ENCODE measurements at places on chromosomes 3 and 15.

- DNase-seq: no peak
Measured at GRCh38 chr3:35968043-35968622, 328.8 kb downstream of the ARPP21 start.

DNA sequence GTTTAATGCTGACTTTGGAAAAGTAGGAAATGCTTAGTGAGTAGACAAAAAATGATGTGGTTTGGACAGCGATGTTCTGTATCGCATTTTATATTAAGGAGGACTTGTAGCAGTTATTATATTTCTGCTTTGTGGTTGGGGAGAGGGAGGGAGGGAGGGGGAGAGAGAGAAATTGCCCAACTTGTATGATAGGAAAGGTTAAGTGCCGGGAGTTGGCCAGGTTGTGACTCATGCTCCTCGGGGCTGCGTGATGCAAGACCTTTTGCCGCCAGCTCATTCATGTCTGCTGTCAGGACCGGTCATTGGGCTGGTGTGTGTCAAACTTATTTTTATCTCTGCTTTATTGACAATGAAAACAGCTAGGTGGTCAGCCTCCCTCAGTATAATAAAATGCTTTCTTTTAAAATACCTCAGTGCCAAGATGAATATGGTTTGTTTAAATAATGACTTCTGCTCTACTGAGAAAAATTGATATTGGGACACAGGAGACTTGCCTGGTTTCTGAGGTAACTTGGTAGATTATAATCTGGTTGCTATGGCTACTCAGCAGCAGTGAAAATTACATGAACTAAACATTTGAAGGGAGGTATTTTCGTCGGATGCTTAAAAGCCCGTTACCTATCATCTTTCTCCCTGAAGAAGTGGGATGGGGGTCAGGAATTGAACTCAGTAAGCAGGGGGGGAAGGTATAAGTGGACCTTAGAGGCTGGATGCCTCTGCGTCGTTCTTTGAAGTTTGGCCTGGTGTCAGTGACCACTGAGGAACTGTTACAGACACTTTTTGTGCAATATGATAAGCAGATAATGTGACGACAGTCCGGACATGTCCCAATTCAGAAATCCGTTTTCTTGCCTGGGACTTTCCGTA is 90.7 kb downstream of the FNDC3B start:
- DNase-seq: peak; percentile 67

- DNase-seq: no peak
Measured at GRCh38 chr3:143565951-143566350, 282.3 kb downstream of the SLC9A9 start.

DNA sequence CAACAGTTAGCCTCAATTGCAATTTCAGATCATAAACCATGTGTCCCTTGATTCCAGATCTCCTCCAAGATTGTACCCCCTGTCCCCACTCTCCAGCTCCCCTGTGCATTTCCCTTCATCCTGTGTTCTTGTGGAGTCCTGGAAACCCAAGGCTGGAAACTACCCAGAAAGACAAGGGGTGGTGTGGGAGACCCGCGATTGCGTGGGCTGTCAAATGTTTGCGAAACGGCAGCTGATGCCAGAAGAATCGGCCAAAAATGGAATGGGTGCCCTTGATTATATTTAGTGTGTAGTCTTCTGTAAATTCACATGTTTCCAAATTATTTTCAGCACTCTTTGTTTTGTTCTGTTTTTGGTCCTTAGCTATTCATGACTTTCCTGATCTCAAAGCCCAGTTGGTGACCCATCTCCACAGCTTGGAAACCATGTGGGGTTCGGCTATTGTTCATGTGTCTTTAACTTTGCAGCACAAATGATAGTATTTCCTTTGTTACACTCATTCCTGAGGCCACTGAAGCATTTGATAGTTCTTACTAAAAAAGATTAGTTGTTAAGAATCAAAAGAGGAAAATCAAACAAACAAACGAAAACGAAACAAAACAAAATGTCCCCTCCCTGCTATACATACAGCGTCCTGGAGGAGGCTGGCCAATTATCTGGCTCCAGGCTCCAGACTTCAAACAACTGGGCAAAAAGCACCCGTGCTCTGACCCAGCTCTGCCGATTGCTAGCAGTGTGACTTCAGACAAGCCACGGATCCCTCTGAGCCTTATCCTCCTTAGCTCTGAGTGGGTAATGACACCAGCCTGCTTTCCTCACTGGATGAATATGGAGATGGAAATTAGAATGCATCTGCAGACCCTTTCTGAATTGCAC is 120.9 kb downstream of the CACNA2D3 start:
- peak; percentile 12 for DNase-seq

DNA sequence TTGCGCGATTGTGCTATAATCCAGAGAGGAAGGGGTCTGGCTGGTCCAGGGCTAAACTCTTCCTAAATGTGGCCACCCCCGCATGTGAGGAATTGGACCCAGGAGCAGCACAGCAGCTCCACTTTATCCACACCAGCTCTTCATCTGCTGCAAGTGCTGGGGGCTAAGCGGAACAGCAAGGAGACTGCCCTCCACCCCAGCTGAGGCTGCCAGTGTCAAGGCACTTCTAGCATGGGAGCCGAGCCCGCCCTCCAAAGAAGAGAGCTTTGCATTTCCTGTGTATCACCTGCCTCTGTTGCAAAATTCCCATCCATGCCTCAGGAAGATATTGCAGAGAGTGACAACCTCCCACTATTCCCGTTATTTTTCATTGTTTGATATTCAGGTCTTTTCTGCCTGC is 333.6 kb downstream of the ARRDC4 start:
- DNase-seq: no peak

DNA sequence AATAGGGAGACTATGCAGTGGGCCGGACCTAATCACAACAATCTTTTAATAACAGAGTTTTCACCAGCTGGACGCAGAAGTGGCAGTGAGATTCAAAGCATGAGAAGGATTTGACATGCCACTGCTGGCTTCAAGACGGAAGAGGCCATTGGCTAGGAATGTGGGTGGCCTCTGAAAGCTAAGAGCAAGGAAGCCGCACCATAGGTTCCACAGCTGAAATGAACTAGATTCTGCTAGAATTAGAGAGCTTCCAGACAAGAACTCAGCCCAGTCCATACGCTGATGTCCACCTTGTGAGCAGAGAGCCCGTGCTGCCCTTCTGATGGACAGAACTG is 6.9 kb upstream of the NCBP2 start:
- no peak for DNase-seq

DNA sequence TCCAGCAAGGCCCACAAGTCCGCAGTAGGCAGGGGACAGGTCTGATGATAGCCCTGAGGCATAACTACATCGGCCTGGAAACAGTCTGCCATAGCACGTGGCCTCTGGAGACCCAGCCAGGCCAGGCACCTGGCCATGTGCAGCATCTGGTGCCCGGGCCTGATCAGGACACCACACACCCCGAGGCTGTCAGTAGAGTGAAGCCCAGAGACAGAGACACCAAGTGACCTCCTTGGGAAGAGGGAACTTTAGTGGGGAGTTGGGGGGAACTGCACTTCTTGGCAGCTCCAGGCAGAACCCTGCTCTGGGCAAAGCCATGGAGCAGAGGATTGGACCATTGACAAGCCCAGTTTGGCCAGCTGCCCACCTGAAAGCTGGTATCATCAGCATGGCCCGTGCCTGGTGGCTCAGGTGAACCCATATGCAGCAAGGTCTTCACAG is 1.2 kb downstream of the SHISA5 start:
- DNase-seq: no peak

- no peak for DNase-seq
Measured at GRCh38 chr3:877001-877400, 215.8 kb upstream of the CNTN6 start.

- no peak for DNase-seq
Measured at GRCh38 chr15:56337084-56337725, 28.0 kb upstream of the TEX9 start.

DNA sequence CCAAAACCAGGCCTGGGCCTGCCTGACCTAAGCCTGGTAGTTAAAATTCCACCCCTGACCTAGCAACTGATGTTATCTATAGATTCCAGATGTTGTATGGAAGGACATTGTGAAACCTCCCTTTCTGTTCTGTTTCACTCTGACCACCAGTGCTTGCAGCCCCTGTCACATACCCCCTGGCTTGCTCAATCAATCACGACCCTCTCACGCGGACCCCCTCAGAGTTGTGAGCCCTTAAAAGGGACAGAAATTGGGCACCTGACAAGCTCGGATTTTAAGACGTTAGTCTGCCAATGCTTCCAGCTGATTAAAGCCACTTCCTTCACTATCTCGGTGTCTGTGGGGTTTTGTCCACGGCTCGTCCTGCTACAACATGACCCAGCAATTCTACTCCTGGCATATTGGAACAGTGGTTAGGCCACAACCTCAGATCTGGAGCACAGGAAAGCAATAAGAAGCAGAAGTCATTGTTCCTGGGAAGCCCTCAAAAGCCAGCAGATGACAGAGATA is 36.7 kb upstream of the LHFPL4 start:
- no peak for DNase-seq

- DNase-seq: no peak
Measured at GRCh38 chr3:42516443-42516842, 14.0 kb downstream of the VIPR1 start.

DNA sequence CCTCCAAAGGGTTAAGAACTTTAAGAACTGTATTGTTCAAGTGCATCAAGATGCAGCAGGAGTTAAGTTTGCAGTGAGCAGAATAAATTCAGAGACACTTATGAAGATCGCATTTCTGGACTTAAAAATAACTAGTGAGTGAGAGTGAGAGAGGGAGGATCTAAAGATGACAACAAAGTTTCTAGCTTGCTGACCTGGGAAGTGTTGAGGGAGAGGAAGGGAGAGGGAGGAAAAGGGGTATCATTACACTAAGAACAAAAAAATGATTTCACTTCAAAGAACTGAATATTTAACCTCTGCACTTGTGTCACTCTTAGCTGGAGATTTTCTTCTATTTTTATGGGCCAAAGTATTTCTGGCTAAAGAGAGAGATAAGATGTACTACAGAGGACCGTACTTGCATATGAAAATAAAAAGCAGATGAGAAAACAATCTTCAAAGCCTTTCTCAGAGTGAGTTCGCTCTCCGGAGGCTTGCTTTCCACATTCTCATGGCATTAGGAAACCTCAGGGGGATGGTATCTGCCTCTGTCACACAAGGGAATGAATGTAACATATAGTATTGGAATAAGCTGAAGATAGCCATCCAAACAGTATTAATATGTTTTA is 91.4 kb upstream of the TJP1 start:
- no peak for DNase-seq

GRCh38 chr3:58530354-58530865 is 6.6 kb downstream of the ACOX2 start:
- DNase-seq: no peak

DNA sequence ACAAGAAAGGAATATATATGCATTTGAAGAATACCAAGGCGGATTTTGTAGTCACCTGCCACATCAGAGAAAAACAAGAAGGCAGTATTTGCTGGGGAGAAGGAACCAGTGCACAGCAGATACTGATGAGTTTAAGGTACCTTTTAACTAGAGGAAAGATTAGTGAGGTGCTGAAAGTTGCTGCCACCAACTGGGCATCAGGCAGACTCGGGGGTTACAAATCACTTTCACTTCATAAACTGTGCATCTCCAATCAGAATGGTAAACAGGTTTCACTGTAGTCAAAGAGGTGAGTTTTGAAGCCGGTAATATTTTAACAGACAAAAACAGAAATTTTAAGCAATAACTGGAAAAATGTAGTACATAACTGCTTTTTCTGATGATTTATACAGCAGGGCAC is 4.1 kb downstream of the FBN1 start:
- DNase-seq: no peak

DNA sequence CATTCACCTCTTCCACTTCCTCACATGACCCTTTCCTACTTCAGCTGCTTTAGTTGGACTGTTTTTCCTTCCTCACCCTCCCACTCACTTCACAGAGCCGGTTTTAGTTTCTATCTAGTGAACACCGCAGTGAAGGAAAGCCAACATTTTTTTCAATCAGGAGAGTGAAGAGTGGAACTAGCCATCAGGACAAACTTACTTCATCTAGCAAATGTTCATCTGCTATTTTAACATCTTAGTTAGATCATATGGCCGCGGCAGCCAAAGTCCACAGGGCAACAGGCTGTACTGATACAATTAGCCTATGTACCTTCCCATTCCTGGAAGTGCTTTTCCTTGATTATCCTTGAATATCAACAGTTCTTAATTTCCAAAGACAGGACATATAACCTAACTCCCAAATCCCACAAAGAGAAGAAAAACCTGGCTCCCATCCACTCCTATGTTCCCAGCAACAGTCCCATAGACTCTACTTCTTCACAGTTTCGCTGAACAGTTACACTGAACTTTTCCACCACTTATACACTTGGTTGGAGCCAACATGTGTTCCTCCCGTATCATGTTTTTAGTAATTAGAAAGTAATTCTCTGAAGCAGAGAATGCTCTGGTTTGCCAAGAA is 456.2 kb upstream of the THBS1 start:
- DNase-seq: no peak

Measured in HuH-7 (cell line).